ENCODE measurements at places on chromosomes 3 and 15.
A peak's percentile ranks its signal among the peaks of the same experiment; 100 is the strongest.

- DNase-seq, result no peak
These were observed 60.3 kb upstream of the PDZRN3 start for GRCh38 chr3:73685061-73685460.

DNA sequence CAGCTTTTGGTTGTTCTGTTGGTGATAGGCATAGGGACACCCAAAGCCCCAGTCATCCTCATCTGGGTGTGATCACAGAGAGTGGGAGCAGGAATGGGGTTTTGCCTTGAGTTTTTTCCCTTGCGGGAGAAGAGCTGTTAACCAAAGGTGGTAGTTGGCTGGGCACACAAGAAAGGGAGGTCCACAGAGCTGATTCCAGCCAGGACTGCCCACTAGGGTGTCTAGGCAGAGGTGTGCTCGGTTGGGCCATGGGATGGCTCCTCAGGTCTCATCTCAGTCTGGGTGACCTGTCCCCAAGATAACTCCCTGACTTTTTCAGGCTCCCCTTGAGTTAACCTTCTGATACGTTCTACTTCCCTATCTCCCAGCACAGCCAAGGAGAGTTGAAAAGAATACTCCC, 134.8 kb downstream of the PDE8A start:
- DNase-seq, result no peak

- no peak for DNase-seq
These were observed 168.6 kb downstream of the APBA2 start for GRCh38 chr15:29054171-29055045.

DNA sequence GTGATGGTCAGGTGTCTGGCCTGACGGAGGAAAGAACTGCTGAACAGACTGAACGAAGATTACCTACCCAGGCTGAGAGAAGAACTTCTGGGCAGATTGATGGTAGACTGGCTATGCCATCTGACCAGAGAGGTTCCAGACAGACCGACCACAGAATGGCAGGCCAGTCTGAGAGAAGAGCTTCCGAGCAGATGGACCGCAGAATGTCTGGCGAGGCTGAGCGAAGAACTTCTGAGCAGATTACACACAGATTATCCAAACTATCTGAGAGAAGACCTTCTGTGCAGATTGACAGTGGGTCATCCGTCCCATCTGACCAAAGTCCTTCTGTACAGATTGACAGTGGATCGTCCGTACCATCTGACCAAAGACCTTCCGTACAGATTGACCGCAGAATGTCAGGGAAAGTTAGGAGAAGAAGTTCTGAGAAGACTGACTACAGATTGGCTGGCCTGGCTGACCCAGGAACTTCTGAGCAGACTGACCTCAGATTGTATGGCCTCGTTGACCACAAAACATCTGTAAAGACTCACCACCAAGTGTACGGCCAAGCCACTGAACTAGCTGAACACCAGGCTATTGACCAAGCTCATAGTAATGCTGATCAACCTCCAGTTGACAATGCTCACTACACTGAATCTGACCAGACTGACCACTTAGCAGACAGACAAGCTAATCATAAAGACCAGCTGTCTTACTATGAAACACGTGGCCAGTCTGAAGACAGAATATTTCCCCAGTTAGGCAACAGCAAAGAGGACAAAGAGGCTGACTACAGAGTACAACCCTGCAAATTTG, 812 bp downstream of the TEX55 start:
- DNase-seq, result no peak

GRCh38 chr3:49673715-49674496, at the start of gene APEH:
Gene APEH, plus strand, starts transcription at chr3:49674351. Its CDS starts 51 bp downstream, at chr3:49674402.
- peak; percentile 100 for DNase-seq

DNA sequence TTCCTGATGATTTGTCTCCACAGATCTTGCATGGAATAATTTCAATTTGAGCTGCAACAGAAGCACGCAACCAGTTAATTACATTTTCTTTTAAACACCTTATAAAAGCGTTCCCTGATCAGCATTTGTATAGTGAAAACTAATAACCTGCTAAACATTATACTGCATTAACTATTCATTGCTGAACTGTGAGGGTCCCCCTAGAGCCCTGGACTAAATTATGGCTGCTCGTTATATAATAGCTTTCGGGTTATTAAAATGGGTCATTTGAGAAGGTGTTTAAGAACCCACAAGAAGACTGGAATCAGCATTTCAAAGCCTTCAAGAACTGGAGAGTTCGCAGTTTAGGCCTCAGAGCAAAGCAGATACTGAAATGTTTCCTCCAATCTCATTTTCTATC, 52.9 kb upstream of the ICE2 start:
- no peak for DNase-seq

DNA sequence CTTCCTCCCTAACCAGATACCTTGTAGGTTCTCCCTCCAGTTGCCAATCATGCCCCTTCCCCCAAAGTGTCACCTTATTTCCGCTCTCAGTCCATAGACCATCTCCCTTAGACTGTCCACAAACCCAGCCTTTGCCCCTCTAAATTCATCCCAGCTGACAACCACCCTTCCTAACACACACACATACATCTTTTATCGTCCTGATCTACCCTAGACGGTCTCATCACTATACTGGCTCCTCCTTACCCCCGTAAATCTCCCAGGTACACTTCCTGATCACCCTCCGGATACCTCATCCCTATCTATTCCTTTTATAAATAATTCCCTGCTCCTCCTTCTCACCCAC, 828 bp downstream of the THOC7 start:
- DNase-seq, result no peak

DNA sequence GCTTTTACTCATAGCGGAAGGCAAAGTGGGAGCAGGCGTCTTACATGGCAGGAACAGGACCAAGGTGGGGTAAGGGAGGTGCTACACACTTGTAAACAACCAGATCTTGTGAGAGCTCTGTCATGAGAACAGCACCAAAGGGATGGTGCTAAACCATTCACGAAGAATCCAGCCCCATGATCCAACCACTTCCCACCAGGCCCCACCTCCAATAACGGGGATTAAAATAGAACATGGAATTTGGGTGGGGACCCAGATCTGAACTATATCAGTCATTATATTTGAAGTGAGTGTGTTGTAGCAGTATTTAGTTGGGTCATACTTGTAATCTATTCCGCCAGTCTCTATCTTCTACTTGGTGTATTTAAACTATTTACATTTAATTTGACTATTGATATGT, 190.9 kb downstream of the RPLP1 start:
- DNase-seq, result no peak

GRCh38 chr3:55549177-55549576, 62.1 kb upstream of the WNT5A start:
- DNase-seq, result no peak

- DNase-seq, result no peak
These were observed 390.2 kb downstream of the NR2F2 start for GRCh38 chr15:96720656-96721055.

DNA sequence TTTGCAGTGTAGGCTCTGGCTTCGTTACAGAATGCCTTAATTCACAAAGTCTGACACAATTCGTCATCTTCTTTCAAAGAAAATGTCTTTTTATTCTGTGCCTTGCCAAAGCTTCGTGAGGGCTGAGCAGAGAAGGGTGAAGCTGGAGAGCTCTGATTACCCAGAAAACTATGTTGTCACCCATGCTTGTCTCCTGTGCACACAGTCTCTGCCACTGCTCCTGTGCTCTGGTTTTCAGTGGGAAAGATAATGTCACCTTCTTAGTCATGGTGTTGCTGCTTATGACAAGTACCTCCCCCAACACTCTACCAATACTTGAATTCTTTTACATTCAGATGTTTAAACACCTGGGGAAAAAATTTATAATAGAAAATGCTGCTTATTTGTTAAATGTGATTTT, 509.2 kb upstream of the GRM7 start:
- no peak for DNase-seq

GRCh38 chr15:48636511-48636910, 9.0 kb downstream of the FBN1 start:
- DNase-seq, result no peak

DNA sequence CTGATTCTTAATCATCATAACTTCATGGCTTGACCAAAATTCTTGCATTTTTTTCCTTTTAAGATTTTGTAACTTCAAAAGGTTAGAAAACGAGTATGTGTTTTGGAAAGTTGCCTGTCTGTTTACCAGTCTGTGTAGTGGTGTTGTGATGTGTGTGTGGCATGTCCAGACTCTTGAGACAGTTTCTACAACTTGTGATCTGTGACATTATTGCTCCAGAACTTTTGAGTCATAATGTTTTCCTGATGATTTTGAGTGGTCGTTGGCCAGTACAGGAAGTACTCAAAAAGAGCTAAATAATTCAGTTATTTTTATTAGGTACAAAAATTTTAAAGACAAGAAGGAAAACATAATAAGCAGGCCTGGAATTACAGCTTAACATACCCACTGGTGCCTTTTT, 229.0 kb upstream of the C2CD4B start:
- DNase-seq, result no peak

DNA sequence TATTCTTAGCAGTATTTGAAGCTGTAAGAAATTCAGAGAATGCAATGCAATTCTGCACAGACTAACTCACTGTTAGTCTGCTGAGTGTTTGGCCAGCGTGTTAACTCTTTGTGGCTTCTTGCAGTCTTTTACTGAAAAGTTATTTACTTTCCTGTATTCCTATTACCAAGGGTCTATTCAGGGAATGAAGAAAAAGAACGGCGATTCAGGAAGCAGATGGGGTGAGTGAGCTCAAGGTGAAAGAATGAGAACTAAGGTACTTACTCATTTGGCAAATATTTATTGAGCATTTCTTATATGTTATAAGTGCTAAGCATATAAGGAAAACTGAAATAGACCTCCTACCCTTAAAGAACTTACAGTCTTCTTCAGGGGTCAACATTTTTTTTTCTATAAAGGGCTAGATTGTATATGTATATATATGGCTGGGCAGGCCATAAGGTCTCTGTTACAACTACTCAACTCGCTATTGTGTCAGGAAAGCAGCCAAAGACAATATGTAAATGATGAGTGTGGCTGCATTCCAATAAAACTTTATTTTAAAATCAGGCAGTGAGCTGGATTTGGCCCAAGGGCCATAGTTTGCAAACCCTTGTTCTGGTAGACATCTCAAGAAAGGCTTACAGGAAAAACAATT, 271.9 kb upstream of the GADL1 start:
- no peak for DNase-seq

GRCh38 chr3:113825090-113825489, 13.5 kb upstream of the GRAMD1C start:
- DNase-seq, result no peak

- DNase-seq, result no peak
These were observed 2.5 kb downstream of the DLG1 start for GRCh38 chr3:197295871-197296270.

DNA sequence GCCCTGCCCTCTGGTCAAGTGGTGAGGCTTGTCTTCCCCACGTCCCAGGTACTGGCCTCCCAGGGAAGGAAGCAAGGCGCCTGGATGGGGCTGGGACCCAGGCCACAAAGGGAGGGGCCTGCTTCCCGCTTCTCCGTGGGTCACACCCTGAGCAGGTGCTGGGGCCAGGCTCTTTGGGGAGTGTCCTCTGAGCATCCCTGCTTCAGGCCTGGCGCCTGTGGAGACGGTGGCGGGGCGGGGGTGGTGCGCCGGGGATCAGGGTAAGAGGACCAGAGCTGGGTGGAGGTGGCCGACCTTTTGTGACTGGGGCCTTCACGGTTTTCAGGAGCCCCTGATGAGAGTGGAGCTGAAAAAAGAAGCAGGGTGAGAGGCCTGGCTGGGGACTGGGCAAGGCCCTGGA, 3.6 kb downstream of the PLA2G4B start:
- DNase-seq, result no peak

GRCh38 chr3:187746442-187747281, 1.4 kb upstream of the BCL6 start:
- DNase-seq, result peak; percentile 14

- no peak for DNase-seq
These were observed 38.8 kb downstream of the FBXO22 start for GRCh38 chr15:75942464-75942863.

DNA sequence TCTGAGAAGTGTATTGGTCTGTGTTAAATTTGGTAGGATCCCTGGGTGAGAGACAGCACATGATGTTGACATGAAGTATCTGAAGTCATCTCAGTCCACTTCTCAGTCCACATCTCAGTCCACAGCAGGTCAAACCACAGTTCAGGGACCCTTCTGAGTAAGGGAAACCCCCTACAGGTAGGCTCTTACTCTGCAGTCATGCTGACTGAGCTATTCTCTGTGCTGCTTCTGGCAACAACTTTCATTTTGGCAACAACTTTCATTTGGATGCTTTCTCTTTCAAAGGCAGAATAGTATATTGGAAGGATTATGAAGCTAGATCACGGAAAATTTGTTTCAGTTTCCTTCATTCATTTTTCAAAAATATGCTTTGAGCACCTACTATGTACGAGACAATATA, 178.2 kb upstream of the GOLIM4 start:
- no peak for DNase-seq

DNA sequence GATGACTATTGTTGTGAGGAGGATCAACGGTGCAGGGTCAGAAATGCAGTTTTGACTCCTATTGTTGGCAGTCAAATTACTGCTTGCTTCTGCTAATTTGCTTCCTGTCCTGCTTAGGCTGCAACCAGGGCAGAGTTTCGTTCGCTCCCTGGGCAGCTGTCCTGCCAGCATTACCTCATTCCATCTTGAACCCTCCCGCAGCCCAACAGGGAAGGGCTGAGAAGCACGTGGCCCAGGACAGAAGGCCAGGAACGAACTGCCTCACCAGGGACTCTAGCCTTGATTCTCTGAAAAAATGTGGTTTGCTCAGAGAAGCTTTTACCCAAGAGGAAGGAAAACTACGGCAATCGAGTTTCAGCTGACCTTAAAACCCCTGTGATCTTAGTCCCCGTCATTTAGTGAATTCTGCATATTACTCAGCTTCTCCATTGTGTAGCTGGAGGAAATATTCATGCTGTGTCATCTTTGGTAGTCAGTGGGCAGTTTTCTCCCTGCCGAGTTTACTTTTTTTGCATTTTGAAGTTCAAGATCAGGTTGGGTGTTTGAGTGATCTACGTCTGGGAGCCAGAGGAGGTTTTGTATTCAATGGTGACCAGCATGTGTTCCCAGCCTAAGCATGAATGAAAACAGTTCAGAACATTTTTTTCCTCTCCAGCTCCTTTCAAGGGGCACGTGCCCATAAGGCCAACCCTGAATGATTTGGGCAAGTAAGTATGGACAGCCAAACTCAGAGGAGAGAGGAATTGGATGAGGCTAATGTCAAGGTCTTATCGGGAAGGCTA, 23.0 kb downstream of the TLNRD1 start:
- peak; percentile 47 for DNase-seq

- DNase-seq, result no peak
These were observed 283.7 kb downstream of the IL5RA start for GRCh38 chr3:2826453-2826852.

DNA sequence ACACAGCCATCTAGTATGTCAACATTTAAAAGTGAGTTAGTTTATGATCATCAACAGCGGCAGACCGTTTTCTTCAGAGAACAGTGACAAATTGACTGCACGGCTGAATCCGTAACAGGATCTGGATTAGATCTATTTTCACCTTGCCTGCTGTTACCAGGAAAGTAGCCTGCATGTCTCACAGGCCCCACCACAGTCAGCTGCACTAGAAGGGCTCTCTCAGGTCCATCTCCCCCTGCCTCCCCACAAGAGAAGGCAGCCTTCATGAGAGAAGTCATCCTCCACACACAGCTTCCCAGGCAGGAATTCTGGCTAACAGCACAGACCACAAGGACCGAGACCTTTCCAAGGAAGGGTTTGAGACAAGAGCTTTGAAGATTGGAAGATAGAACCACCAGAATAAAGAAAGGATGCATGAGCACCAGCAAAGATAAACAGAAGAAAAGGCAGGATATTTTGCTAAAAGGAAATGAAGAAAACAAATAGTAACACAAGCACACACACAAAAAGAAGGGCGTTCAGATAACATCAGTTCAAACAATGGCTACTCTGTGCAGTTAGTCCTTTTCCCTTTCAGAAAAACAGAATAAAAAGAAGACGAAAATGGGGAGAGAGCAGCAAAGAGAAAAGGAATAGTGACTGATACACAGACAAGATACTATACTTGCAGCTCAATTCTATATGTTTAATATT, 127.5 kb downstream of the SNRK start:
- DNase-seq, result no peak

Data from stimulated activated CD4-positive, alpha-beta T cell treated with anti-CD3 and anti-CD28 coated beads, Interleukin-15, amount 100 ng/mL, for 24 hours (primary cell).